Right renal pelvis (tissue), 4 donors: ENCODE measurements at places on chromosomes 3 and 15. TPM values are rescaled to one million over a fixed set of nuclear protein-coding genes. Genes with fewer than 3 reads are reported as not detected.

GRCh38 chr15:101020945-101021344 lies 101.8 kb downstream of the LRRK1 start:
- no peak for DNase-seq

- DNase-seq, result no peak
Observed at GRCh38 chr3:182818296-182818978, 25.1 kb downstream of the ATP11B start.

The CLDN18 gene
- 1.6 TPM for polyA plus RNA-seq

The CYP1A2 gene
- not detected for polyA plus RNA-seq

The RLBP1 gene
- polyA plus RNA-seq, result not detected

DNA sequence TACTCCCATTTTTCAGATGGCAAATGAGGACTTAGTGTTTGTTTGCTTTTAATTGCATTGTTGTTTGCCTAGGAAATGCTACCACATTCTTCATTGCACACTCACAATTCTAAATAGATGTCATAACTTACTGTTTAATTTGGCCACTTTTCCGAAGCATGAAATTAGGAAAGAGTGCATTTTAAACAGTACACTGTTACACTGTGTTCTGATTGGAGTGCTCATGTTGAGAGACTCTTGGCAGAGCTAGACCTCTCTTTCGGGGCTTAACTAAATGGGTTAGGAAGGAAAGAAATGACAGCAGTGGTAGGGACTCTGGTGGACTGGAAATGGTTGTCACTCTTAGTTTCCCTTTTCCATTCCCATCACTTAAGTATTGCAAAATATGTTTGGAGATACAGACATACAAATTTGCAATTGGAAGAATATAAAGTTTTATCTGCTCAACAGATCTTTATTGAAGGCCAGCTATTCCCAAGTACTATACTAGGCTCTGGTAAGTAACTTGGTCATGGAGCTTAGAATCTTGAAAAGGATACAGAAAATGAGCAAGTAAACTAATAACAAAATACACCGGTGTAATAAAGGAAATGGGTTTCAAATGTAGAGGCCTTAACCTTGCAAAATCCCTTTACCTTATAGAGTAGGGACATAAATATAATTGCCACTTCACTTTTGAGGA lies 90.2 kb downstream of the DCUN1D1 start:
- DNase-seq, result no peak

DNA sequence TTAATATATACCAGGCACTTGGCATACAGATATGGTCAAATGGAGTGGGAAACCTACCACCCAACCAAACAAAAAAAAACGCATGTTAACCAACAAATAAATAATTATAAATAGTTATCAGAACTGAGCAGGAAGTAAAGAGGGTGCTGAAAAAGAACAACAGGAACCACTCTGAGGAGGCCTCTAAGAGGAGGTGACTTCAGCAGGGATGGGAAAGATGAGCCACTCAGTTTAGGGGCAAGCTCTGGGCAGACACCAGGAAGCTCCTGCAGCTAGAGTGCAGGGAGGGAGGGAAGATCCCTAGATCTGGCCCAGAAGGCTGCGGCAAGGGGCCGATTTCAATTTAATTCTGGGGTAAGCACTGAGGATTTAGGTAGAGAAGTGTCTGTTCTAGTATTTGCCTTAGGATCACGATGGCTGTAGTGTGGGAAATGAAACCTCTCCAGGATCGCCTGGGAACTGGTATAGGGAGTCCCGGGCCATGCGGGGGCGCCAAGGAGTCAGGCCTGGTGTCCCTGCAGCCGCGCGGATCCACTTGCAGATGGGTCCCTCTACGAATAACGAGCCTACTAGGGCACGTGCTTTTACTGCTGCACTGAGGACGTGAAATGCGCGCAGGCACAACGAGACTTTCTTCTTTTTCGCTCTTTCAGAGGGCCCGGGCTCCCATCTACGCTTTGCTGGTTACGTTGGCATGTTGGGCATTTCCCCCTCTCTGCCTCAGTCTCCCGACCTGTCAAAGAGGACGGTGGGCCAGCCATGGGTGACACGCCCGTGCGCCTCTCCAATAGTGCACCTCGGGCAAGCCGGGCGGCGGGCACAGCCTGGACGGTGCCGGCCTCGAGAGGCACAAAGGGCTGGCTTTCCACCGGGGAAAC lies 1.5 kb upstream of the LIMD1 start:
- peak; percentile 67 for DNase-seq

- no peak for DNase-seq
Observed at GRCh38 chr3:194283221-194284006, 67.7 kb downstream of the CPN2 start.

- no peak for DNase-seq
Observed at GRCh38 chr3:94071713-94072284, 8.9 kb downstream of the NSUN3 start.

The EFHB gene
- polyA plus RNA-seq, result 1.5 TPM

DNA sequence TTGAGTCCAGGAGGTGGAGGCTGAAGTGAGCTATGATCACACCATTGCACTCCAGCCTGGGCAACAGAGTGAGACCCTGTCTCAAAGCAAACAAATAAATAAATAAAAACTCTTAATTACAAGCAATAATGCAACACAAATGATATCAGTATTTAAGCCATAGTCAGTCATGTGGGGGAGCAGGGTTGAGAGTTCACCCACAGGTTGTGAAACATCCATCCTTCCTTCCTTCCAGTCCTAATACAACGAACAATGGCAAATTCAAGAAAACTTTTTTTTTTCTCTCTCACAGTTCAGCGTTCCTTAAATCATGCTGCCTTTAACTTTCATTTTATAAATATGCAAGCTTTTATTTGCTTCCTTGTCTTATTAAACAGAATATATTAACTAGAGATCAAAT lies 24.1 kb downstream of the ZNF592 start:
- DNase-seq, result no peak

- DNase-seq, result no peak
Observed at GRCh38 chr3:73626106-73626505, 1.4 kb upstream of the PDZRN3 start.

- no peak for DNase-seq
Observed at GRCh38 chr3:27610800-27611525, 111.2 kb downstream of the EOMES start.

The CFAP44 gene
- 18.0 TPM for polyA plus RNA-seq

DNA sequence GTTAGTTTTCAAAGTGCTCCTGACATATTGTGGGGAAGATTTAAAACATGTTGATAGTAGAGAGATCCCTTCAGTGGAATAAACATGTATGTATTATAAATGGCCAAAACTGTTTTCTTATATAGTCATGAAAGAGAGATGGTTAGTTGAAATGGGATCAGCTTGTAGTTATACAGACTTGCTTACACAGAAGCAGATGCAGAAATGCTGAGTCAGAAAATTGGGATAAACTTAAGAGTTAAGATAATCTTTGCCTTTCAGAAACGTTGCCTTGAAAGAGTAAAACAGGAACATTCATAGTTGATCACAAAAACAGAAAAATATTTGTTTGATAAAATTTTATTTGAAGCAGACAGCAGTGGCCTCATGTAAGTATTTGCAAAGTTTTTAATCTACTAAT lies 433.2 kb upstream of the BCHE start:
- no peak for DNase-seq

DNA sequence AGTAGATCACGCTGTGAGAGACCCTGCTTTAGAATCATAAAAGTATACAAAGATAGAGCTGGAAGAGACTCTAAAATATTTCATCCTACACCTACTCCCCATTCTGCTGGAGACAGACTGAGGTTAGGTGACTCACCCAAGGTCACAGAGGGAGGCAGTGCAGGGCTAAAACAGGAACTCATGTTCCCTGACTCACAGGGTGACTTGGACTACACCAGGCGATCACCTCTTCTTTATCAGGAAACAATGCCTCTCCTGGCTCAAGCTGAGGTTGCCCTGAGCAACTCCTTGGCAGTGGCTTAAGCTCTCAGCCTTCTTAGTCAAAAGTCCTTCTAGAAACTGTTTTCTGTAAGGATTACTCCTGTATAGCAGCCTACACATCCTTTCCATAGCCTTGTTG lies 26.4 kb upstream of the TNFAIP8L3 start:
- DNase-seq, result no peak

DNA sequence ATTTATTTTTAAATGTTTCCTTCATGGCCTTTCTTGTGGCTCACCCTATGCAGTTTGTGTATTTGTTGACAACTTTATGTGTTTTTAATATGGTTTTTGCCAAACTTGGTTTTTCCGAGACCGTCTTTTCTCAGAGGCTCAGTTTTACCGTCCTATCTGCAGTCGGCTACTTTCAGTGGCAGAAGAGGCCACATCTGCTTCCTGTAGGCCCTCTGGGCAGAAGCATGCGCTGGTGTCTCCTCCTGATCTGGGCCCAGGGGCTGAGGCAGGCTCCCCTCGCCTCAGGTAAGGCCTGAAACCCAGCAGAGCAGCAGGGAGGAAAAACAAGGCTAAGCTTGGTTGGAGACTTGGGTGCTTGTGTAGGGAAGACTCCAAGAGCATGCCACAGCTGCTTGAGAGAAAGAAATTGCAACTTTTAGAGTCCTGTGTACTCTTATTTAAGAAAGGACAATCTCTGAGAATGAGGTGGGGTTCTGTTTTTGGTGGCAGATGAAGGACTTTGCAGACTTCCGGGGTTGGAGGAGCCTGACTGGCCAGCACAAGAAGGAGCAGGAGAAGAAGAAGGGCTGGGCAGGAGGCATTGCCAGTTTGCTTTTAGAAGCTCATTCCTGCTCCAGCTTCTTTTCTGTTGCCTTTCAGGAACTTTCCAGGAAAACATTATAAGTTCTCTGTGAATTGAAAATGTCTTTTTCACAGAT lies at the start of gene TIGIT:
TSS of gene TIGIT (plus strand) at position 191 of the 698 bp plus-strand sequence. CDS start at position 225, 34 bp downstream.
- DNase-seq, result no peak

- DNase-seq, result no peak
Observed at GRCh38 chr3:100136921-100137320, 22.6 kb upstream of the FILIP1L start.

DNA sequence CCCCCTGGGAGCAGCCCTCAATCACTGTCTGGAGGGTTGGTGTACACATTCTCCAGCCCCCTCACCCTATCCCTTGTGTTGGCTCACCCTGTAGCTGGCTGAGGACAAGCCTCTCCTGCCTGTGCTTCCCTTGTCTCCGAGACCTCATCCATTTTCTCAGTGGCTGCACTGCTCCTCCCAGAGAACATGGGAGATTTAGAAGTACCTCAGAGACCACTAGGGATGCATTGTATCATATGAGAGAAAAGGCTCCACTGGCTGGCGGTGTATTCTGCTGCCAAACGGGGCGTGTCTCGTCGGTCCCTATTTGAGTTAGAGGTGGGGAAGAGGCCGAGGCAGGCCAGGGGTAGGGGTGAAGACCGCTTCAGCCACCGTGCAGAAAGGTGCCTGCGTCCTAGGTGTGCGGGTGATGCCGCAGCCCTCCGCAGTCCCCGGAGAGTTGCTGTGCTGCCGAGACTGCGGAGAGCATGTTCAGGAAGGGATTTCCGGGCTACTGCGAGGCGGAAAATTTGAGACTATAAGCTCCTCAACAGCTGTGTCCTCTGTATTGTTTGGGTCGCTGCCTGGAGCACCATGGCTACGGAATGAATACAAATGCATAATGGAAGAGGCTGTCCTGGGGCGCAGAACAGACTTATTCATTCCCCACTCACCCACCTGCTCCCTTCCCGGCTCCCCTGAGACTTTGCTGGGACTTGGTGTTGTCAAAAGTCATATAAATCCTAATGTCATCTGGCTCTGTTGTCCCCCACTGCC lies 43.8 kb downstream of the SPSB4 start:
- no peak for DNase-seq

DNA sequence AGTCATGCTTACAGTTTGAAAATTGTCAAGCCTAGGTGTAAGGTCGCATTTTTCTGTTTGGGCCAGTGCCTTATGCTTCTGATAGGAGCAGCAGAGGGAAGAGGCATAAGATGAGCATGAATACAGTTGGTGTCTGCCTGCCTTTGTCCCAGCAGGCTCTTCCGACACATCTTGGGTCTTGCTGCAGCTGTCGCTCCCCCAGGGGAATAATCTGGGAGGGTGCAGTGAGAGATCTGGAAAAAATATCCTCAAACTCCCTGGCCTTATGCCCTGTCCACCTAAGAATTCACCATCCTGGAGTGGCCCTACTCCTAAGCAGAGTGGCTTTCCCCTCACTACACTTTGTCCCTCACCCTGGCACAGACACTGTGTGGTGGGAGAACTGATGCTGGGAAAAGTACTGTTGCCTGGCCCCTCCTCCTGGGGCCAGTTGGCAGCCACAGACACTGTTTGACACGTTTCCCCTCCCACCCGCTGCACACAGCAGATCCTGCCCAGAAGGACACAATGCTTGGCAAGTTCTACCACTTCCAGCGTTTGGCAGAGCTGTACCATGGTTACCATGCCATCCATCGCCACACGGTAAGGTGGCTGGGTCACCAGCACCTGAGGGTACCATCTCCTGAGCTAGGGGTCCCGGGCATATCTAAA lies 21.1 kb upstream of the RHO start:
- no peak for DNase-seq

- no peak for DNase-seq
Observed at GRCh38 chr15:100330221-100330620, 11.6 kb downstream of the ADAMTS17 start.

- no peak for DNase-seq
Observed at GRCh38 chr3:45442679-45443253, 54.4 kb downstream of the LARS2 start.

The PLSCR4 gene
- 24.9 TPM for polyA plus RNA-seq

The MCTP2 gene
- 18.4 TPM for polyA plus RNA-seq

The FMN1 gene
- polyA plus RNA-seq, result 17.2 TPM

DNA sequence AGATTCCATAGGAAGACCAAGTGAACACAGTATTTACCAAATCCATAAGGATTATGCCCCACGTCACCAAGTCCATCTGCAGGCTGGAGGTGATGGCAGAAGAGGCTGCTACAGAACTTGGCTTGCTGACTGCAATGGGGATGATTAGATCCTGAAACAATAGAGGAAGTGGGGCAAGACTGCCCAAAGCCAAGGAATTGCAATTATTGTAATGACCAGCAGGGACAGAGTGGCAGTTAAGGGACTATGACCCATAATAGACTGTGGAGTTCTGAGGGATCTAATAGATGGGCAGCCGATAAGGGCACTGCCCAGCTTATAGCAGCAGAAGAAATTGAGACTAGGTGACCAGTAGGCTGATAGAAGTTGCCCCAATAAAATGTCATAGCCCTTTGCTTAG lies 108.4 kb downstream of the MINAR1 start:
- no peak for DNase-seq

DNA sequence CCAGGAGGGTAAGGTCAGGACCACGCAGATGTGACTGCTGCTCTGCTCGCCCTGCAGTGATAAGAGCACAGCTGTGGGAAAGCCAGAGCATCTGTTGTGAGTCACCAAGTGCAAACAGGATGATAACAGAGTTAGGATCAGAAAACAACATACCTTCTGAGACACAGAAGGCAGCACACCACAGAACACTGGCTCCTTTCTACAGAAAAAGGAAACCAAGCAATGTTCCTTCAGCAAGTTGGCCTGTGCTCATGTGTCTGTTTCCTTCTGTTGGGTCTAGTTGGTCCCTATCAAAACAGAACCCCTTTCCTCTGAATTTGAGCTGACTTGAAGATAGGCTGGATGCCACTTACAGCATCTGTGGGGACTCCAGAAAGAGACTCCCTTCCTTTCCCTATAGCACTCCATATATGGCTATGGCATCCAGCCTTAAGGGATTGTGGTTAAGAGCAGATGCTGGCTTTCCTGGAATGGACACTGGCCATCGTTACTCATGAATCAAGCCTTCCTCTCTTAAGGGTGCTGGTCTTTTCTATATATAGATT lies 440.7 kb upstream of the THBS1 start:
- no peak for DNase-seq
